ENCODE measurements at places on chromosomes 11 and 22.

DNA sequence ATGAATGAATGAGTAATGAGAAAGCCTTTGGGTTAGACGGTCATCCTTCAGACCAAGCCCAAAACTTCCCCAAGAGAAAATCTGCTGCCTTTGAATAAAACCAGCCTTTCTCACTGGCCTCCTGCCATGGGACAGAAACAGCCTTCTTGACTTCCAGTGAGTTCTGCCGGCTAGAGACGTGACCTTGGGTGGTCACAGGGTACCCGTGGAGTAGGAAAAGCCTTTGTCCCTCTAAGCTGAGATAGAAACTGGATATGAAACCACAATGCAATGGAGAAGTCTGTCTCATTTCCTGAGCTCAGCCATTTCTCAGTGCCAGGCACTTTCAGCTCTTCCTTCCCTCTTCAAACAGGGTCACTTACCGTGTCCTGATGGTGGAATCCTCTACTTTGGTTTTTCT lies 21.2 kb upstream of the YWHAH start:
- DNase-seq, result no peak

DNA sequence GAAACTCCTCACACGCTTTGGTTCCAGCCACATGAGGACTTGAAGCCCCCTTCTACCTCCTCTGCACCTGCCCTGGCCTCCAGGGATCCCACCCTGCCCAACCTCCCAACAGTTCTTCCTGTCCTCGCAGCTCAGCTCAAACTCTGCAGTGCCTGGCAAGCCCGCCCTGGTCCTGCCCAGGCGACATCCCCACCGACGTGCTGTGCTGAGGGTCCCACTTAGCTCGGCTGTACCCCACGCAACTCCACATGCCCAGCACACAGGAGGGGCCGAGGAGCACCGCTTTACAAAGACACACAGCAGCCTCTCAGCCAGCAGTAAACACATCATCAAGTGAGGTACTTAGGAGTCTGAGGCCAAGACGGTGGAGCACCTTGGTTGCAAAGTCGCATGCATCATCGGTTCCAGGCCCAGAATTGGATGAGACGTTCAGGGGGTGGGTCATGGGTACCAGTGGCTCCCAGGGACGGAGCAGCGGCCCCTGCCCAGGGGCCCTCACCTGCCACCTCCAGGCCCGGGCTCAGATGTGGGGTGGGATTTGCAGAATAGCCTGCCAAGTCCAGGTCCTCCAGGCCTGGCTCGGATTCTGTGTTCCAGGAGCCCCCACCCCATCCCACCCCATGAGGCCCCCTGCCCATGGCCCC lies 72.6 kb downstream of the CELSR1 start:
- DNase-seq, result no peak

GRCh38 chr11:85821636-85822035 lies 10.7 kb upstream of the SYTL2 start:
- no peak for DNase-seq

- no peak for DNase-seq
These were observed 87.7 kb upstream of the HORMAD2 start for GRCh38 chr22:29992341-29993275.

DNA sequence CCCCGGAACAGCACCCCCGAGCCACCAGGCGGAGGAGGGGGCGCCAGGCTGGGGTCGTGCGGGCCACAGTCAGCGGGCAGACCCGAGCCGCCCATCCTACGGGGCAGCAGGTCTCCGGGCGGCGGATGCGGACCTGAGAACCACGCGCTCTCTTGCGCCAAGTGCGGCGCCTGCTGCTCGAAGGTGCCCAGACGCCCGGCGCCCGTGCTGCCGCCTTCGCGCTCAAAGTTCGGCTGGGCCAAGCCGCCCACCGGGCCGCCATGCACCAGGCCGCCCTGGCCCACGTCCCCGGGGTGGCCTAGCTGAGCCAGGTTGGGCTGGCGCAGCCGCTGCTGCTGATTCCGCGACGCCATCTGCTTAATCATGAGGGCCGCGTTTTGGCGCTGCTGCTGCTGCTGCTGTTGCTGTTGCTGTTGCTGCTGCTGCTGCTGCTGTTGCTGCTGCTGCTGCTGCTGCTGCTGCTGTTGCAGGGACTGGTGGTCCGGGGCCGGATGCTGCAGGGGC lies 3.0 kb downstream of the MN1 start:
- DNase-seq, result no peak

DNA sequence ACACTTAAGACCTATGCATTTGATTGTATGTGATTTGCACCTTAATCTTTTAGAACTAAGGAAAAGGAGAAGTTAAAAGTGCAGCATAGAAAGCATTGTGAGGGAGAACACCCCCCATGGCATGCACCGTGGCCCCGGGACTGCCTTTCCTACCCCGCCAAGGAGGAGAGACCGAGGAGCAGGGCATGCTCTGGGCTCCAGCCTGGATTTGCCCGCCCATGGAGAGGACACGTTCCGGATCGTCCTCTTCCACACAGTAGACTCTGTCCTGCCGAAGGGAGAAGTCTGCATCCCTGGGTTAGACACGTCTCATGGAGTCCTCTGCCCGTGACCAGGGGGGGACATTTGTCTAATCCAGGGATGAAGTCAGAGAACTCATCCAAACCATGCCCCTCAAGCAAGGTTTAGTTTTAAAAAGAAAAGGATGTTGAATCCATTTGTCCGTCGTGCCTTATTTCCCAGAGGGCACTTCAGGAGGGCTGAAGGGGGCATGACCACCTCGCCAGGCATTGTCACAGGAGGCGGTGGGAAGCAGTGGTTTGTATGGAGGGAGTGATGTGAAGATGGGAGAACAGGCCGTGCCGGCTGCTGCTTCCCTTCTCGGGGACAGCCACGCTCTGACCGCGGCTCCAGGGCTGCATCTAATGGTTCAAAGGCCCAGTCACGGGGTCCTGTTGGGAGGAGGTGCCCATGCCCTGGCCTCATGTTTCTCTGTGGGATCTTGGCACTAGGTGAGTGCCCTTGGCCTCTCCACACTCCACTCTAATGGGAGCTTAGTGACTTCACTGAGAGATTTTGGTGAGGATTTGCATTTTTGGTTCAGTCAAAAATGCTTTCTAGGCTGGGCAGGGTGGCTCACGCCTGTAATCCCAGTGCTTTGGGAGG lies 66.2 kb upstream of the GAL start:
- DNase-seq, result no peak

DNA sequence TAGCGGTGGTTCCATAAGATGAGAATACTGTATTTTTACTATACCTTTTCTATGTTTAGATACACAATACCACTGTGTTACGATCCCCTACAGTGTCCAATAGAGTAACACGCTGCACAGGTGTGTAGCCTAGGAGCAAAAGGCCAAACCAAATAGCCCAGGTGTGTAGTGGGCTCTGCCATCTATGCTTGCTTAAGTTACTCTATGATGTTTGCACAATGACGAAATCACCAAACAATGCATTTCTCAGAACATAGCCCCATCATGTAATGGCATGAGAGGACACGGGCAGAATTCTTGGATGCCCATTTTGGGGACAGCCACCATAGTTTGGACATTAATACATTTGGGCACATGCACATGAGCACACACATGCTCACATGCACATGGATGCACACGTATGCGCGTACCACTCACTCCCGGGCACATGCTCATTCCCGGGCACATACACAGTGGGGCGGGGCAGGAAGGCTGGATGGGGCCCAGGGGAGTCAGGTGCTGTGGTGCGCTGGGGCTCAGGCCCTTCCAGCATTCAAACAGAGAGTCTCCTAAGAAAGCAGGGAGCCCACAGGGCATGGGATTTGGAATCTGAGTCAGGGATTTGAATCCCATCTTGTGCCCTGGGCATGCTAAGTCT lies 51.1 kb downstream of the RTN4R start:
- no peak for DNase-seq

DNA sequence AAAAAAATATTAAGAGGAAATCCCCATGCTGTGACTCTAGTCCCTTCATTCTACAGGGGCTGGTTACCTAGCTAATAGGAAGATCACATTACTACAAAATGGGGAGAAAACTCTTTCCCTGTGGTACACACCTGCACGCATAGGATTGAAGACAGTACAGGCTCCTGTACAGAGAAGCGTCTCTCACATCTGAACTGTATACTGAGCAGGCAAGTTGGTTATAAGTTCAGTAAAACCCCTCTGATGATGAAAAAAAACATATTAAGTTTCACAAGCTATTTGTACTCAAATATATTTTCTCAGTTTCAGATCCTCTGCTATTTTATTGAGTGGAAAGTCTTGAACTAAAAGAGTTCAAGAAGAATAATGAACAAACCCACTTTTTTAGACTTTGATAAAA lies 156.9 kb upstream of the HSD17B12 start:
- DNase-seq, result no peak

DNA sequence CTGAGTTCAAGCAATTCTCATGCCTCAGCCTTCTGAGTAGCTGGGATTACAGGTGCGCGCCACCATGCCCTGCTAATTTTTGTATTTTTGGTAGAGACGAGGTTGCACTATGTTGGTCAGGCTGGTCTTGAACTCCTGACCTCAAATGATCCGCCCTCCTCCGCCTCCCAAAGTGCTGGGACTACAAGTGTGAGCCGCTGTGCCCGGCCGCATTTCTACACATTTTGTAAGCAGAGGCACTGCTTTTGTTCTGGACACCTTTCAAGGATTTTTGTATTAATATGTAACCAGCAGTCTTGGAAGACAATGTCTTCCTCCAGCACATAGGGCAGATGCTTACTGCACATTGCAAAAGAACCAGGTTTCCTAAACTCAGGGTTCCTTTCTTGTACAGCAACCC lies 11.4 kb upstream of the VSIG10L2 start:
- no peak for DNase-seq

- DNase-seq, result no peak
These were observed 31.4 kb upstream of the GNAZ start for GRCh38 chr22:23038902-23039301.

- no peak for DNase-seq
These were observed 122.2 kb upstream of the RCN1 start for GRCh38 chr11:31968461-31969358.

DNA sequence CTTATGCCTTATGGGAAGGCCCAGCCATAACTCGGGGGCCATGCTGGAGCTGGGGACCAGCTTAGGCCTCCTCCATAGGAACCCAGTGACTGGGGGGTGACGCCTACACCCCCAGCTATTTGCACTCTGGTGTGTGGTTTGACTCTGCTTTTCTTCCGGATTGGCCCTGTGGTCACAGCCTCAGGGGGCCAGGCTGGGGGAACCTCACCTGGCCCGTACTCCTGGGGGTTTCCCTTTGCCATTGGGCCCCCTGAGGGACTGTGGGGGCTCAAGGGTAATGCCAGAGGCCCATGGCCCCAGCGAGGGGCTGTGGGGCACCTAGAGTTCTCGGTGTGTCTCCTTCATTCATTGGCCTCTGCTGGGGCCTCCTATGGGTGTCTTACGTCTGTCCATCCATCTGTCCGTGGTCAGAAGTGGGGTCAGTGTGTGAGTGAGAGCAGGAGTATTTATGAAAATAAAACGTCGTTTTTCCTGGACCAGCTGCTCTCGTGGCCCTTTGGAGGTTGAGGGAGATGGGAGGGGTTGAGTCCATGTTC lies 6.3 kb upstream of the SH3BP1 start:
- peak; percentile 46 for DNase-seq

GRCh38 chr11:67534070-67534679 lies 10.9 kb upstream of the CABP2 start:
- no peak for DNase-seq

- no peak for DNase-seq
These were observed 423.2 kb downstream of the MN1 start for GRCh38 chr22:27378311-27378800.

- DNase-seq, result peak; percentile 74
These were observed 15.2 kb upstream of the SORL1-AS1 start for GRCh38 chr11:121467965-121468364.

- no peak for DNase-seq
These were observed 2.3 kb downstream of the BIRC3 start for GRCh38 chr11:102319544-102319943.

- DNase-seq, result no peak
These were observed 45.3 kb upstream of the ADA2 start for GRCh38 chr22:17264321-17265052.

DNA sequence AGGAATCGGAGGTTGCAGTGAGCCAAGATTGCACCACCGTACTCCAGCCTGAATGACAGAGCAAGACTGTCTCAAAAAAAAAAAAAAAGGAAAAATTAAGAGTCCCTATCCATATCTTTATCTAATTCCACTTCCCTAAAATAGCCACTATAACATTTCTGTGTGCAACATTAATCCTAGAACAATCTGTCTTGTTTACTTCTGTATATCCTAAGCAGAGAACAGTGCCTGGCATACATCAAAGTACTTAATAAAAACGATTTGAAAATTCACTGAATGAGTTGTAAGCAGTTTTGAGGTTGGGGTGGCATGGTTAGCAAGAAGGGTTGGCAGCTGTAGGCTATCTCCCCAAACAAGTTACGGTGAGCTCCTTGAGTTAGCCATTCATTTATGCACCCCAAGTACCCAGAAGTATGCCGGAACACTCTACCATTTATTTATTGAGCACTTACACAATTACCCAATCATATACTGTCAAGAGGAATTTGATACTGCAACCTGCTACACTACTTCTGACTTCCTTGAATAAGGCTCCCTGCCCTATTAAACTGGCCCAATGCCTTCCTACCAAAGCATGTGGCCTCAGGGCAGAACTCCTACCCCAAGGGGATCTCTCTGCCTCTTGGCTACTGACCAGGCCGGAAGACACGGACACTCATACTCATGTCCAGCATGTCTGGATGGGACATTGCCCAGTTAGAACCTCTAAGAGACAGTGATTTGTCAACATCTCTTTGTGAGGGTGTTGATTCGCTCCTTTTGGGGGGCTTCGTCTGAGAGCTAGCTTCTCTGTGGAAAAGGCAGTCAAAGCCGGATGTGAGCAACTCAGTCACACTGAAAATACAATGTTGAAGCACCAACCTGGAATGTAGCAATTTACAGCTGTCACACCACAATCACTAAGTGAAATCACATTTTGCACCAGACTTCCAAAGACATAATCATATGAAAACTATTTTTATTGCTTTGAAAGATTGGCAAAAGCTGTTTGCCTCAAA lies 16.3 kb upstream of the TMEM41B start:
- DNase-seq, result no peak

DNA sequence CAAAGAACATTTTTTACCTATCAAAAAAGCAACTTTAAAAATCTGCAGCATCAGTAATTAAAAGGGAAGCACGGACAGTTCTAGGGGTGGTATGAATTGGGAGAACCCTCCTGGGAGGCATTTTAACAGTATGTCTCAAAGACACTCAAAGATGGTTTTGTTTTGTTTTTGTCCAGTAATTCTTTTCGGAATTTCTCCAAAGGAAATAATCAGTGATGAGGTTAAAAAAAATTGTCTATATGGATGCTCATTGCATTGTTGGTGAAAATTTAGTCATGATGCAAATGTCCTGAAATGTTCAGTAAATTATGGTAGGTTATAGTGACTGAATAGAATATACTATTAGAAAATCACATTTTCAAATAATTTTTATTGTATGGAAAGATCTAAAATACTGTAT lies 115.1 kb downstream of the ATXN10 start:
- no peak for DNase-seq

- DNase-seq, result no peak
These were observed 52.8 kb downstream of the KCNJ4 start for GRCh38 chr22:38402204-38402603.

DNA sequence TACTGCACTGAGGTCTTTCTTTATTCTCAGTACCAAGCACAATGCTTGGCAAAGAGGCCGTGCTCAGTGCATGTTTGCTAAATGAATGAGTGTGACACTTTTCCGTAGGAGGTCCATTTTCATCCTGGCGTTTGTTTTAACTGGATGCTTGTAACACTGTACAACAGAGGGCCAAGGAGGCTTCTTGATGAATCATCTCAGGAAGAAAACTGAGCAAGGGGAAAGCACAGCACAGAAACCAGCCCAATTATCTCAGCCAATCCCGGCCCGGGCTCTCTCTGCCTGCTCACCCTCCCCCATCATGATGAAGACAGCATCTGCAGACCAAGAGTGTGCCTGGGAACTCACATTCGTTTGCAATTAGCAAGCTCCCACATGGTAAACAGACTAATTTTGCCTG lies 570.3 kb downstream of the OPCML start:
- DNase-seq, result no peak
